GM23248 (cell line): ENCODE measurements at places on chromosomes 4 and X. TPM values are rescaled to one million over a fixed set of nuclear protein-coding genes. Genes with fewer than 3 reads are reported as not detected.

Gene ZMYM3
- total RNA-seq: 14.7 and 14.8 TPM in 2 replicates

DNA sequence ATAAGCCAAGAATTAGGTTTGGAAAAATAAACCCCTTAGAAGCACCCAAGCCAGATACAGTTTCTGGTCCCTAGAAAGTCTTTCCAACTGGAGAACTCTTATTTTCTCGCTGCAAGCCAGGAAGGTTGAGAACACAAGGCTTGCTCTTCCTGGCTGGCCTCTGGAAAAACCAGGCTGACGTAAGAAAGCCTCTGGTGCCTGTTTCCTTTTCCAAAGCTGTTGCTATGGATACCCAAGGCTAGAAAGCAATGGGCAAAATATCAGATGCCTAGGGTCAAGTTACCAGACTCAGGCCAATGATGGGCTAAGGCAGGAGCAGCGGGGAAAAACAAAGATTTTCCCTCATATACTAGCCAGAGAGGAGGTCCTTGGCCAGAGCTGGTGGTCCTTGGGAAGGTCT lies 281.6 kb downstream of the KLHL13 start:
- no peak for DNase-seq
- H3K4me1 ChIP-seq: no peaks in the 10 kb centered on the region
- no peak overlapping the region for H3K27ac ChIP-seq
- no peaks in the 10 kb centered on the region for H3K36me3 ChIP-seq

- no peak overlapping the region for H3K4me3 ChIP-seq
- H3K36me3 ChIP-seq: no peaks in the 10 kb centered on the region
- H3K4me1 ChIP-seq: peaks cover 41% of the 10 kb centered on the region
- peak overlapping the region; percentile 67 for H3K27ac ChIP-seq
Measured at GRCh38 chr4:40335525-40335894, 377 bp downstream of the CHRNA9 start.

Gene DIAPH2
- 7.5 and 9.0 TPM in 2 replicates for total RNA-seq

Gene TMPRSS11A
- total RNA-seq: not detected in 2 replicates

Gene TLR10
- total RNA-seq: not detected in 2 replicates

Gene L1CAM
- 1.9 TPM in 1 of 2 replicates, not detected in the other for total RNA-seq

- H3K36me3 ChIP-seq: peaks cover 11% of the 10 kb centered on the region; the same call in 1 of the 2 replicates
- H3K4me1 ChIP-seq: peaks cover 35% of the 10 kb centered on the region
- H3K27ac ChIP-seq: no peak overlapping the region
- no peak for DNase-seq
- no peak overlapping the region for H3K4me3 ChIP-seq
- no peaks in the 10 kb centered on the region for H3K27me3 ChIP-seq
Measured at GRCh38 chr4:147863111-147863747, 131.3 kb downstream of the ARHGAP10 start.

GRCh38 chr4:17013382-17014006 lies 115.0 kb upstream of the LDB2 start:
- H3K36me3 ChIP-seq: no peaks in the 10 kb centered on the region
- no peaks in the 10 kb centered on the region for H3K27me3 ChIP-seq
- H3K27ac ChIP-seq: no peak overlapping the region
- H3K4me1 ChIP-seq: peaks cover 5% of the 10 kb centered on the region

Gene SLC10A4
- not detected in 2 replicates for total RNA-seq

Gene FRYL
- 28.4 and 34.7 TPM in 2 replicates for total RNA-seq
